ENCODE measurements at places on chromosomes 11 and 22. TPM values are rescaled to one million over a fixed set of nuclear protein-coding genes. Genes with fewer than 3 reads are reported as not detected.

GRCh38 chr11:78801161-78801884 is 226.7 kb upstream of the NARS2 start:
- peak overlapping the region; percentile 73 for H3K27ac ChIP-seq
- no peaks in the 10 kb centered on the region for H3K27me3 ChIP-seq
- no peaks in the 10 kb centered on the region for H3K36me3 ChIP-seq
- DNase-seq, result peak; percentile 86
- H3K4me1 ChIP-seq, result peaks cover 48% of the 10 kb centered on the region
- H3K4me3 ChIP-seq, result no peak overlapping the region

DNA sequence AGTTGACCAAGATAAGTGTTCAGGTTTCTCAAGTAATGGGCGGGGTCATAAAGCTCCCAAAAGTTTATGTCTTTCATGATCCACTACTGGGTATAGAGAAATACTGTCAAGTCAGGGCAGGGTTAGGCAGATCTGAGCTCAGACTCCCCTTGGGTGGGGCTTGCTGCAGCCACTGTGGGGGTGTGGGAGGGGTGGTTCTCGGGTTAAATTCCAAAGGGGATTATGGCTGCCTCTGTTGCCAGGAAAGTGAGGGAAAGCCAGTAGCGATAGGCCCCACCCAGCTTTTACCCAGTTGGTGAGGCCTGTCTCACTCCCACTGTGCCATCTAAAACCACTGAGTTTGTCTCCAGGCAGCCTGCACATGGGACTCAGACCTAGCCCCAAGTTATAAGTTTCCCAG is 37.8 kb downstream of the DLG2 start:
- no peak for DNase-seq
- no peak overlapping the region for H3K4me3 ChIP-seq
- no peaks in the 10 kb centered on the region for H3K4me1 ChIP-seq
- H3K27ac ChIP-seq, result no peak overlapping the region
- no peaks in the 10 kb centered on the region for H3K36me3 ChIP-seq
- no peaks in the 10 kb centered on the region for H3K27me3 ChIP-seq

The CALCA gene
- 0.36 TPM for total RNA-seq

DNA sequence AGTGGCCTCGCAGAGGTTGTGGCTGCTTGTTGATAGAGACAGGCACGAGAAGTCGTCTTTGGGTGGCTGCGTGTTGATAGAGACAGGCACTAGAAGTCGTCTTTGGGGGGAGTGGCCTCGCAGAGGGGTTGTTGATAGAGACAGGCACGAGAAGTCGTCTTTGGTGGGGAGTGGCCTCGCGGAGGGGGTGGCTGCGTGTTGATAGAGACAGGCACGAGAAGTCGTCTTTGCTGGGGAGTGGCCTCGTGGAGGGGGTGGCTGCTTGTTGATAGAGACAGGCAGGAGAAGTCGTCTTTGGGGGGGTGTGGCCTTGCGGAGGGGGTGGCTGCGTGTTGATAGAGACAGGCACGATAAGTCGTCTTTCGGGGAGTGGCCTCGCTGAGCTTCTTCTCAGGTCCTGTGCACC is 328.8 kb downstream of the TBC1D22A start:
- DNase-seq, result no peak
- H3K27me3 ChIP-seq, result no peaks in the 10 kb centered on the region
- H3K4me3 ChIP-seq, result peak overlapping the region; percentile 45
- H3K4me1 ChIP-seq, result peaks cover 19% of the 10 kb centered on the region

GRCh38 chr22:43164636-43165035 is 13.3 kb downstream of the TSPO start:
- peaks cover 44% of the 10 kb centered on the region for H3K36me3 ChIP-seq
- H3K27me3 ChIP-seq, result no peaks in the 10 kb centered on the region
- DNase-seq, result no peak
- no peak overlapping the region for H3K27ac ChIP-seq
- no peaks in the 10 kb centered on the region for H3K4me1 ChIP-seq
- H3K4me3 ChIP-seq, result no peak overlapping the region

- H3K4me1 ChIP-seq, result no peaks in the 10 kb centered on the region
- peak overlapping the region; percentile 82 for H3K4me3 ChIP-seq
- H3K27ac ChIP-seq, result peak overlapping the region; percentile 98
These were observed 40.2 kb downstream of the DIXDC1 start for GRCh38 chr11:111977146-111978027.

DNA sequence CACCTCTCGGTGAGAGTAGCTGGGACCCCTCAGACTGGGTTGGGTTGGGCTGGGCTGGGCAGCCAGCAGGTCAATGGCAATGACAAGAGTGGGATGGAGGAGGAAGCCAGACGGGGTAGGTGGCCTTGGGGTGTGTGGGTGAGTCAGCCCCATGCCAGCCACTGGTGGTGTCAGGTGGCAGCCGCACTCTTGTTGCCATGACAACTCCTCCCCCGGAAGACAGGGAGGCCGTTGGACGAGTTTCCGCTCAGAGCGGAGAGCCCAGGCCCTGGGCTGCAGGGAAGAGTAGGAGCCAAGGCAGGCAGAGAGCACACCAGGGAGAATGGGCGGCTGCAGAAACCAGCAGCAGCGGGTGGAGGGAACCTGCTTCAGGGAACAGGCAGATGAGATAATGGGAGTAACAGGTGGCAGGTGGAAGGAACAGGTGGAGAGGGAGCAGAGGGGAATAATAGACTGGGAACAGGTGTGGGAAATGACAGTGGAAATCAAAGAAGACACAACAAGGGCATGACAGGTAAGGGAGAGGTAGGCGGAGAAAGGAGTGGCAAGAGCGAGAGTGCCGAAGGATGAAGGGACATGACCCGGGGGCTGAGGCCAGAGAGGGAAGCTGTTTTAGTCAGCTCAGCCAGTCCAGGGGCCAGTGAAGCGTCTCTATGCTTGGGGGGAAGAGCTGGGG is 8.7 kb downstream of the SPTBN2 start:
- DNase-seq, result no peak
- H3K36me3 ChIP-seq, result no peaks in the 10 kb centered on the region
- no peak overlapping the region for H3K4me3 ChIP-seq
- H3K27ac ChIP-seq, result no peak overlapping the region
- H3K27me3 ChIP-seq, result no peaks in the 10 kb centered on the region
- H3K4me1 ChIP-seq, result no peaks in the 10 kb centered on the region

The POTEH gene
- total RNA-seq, result not detected

GRCh38 chr22:27251563-27251962 is 550.0 kb downstream of the MN1 start:
- H3K27me3 ChIP-seq, result no peaks in the 10 kb centered on the region
- H3K4me3 ChIP-seq, result no peak overlapping the region
- DNase-seq, result no peak
- H3K4me1 ChIP-seq, result peaks cover 14% of the 10 kb centered on the region
- no peaks in the 10 kb centered on the region for H3K36me3 ChIP-seq

DNA sequence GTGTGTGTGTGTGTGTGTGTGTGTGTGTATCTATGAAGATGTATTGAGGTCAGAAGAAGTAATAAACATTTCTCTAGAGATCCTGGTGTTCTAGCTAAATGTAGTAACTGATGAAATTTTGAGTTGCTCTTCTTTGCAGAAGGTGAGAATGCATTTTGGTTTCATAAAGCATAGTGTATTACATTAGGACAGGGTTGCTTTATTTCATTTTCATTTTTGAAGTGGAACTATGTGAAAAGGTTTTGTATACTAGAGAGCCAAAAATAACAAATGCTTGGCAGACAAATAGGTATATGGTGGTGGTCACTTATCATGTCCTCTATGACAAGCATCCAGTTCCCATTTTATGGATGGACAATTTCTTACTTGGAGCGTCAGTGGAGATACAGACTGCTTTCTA is 99.0 kb downstream of the CASP12 start:
- no peaks in the 10 kb centered on the region for H3K4me1 ChIP-seq
- no peak overlapping the region for H3K27ac ChIP-seq
- DNase-seq, result no peak
- H3K36me3 ChIP-seq, result no peaks in the 10 kb centered on the region
- H3K4me3 ChIP-seq, result no peak overlapping the region

DNA sequence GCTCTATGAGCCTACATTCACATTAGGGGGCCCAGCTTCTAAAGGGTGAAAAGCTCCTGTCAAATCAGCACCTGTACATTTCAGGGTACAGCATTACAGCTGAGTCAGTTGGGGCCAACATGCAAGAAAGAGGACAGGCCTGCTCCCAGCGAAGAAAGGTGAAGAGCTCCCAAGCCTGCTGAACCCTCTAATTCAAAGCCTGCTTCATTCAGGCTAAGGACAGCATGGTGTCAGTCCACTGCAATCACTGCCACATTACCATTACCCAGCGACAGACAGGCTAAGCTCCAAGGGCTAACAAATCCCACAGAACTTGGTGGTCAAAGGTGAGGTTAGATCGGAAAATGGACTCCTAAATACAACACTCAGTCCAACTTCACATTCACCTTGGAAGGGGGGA is 65.4 kb upstream of the CHRM4 start:
- no peaks in the 10 kb centered on the region for H3K4me1 ChIP-seq
- H3K36me3 ChIP-seq, result no peaks in the 10 kb centered on the region
- no peaks in the 10 kb centered on the region for H3K27me3 ChIP-seq

GRCh38 chr11:19844012-19844411 is 131.4 kb downstream of the NAV2 start:
- no peaks in the 10 kb centered on the region for H3K27me3 ChIP-seq
- no peak overlapping the region for H3K4me3 ChIP-seq
- no peak overlapping the region for H3K27ac ChIP-seq

- no peak overlapping the region for H3K4me3 ChIP-seq
- no peaks in the 10 kb centered on the region for H3K27me3 ChIP-seq
- H3K36me3 ChIP-seq, result no peaks in the 10 kb centered on the region
- no peak for DNase-seq
These were observed 2.8 kb upstream of the OAF start for GRCh38 chr11:120208001-120208441.

DNA sequence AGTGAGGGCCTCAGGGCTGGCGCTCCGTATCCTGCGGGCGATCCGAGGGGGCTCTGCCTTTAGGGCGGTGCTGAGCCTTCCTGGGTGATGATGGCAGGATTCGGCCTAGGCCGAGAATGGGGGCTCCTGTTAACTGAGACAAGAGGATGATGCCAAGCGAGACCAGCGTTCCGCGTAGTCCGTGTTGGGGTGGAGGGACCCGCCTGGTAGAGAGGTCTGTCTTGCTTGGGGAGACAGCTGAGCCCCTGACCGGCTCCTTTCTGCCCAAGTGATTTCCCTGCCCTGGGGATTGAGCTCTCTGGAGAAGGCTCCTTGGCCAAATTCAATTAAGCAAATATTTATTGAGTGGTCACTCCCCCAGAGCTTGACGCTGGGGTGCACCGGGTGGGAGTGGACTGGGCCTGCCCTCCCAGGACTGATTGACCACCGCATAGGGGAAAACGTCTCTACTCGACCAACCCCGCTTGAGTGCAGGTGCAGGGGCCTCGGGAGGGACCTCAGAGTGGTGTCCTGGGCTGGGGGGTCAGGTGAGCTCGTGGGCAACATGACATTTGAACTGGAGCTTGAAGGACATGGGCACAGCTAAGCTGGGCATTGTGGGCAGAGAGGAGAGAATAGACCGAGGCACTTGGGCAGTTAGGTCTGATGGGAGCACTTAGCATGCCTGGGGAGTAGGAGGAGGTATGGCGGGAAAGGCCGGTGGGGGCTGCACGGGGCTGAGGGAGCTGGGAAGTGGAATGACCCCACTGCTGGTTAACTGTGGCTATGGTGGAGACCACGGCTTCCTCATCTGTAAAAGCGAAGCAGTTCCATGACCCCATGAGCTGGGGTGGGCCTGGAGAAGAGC is 1.1 kb downstream of the GNAZ start:
- DNase-seq, result peak; percentile 63
- no peaks in the 10 kb centered on the region for H3K36me3 ChIP-seq
- H3K27ac ChIP-seq, result peak overlapping the region; percentile 78
- peaks cover 23% of the 10 kb centered on the region for H3K4me1 ChIP-seq
- no peaks in the 10 kb centered on the region for H3K27me3 ChIP-seq

DNA sequence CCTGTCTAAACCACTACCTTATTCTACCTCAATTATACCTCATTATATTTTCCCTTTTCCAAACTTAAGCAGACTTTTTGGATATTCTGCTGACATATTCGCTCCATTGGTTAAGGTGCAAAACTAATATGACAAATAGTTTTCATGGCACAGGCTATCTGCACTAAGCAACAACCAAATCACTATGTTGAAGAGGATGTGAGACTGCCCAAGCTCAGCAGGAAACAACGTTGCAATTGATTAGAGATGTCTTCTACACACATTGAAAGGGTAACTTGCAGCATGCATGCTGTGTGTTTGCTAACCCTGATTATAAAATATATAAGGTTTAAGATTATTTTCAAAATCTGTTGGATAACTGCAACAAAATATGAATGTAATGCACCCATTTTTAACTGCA is 61.6 kb downstream of the STK33 start:
- no peak overlapping the region for H3K27ac ChIP-seq
- no peak for DNase-seq
- peaks cover 9% of the 10 kb centered on the region for H3K4me1 ChIP-seq
- H3K27me3 ChIP-seq, result no peaks in the 10 kb centered on the region
- H3K4me3 ChIP-seq, result no peak overlapping the region
- no peaks in the 10 kb centered on the region for H3K36me3 ChIP-seq

The SLC17A6 gene
- total RNA-seq, result not detected

The UBQLN3 gene
- 1.2 TPM for total RNA-seq

The SYCE3 gene
- not detected for total RNA-seq

DNA sequence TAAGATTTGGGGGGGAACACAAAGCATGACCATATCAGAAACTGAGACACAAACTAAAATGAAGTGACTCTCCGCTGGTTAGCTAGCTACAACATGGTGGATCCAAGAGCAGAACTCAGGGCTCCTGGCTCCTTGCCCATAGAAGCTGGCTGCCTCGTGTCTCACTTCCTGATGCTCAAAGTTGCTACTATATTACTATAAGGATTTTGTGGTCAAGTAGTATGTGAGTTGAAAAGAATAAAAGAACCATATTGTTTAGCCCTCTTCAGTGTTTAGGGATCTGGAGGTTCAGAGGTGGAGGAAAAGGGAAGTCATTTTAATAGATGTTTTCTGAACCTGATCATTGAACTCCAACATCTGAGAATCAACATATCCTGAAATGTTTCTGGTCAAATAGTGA is 16.9 kb upstream of the SIK2 start:
- no peaks in the 10 kb centered on the region for H3K27me3 ChIP-seq
- no peaks in the 10 kb centered on the region for H3K4me1 ChIP-seq

The MUC5B gene
- not detected for total RNA-seq

DNA sequence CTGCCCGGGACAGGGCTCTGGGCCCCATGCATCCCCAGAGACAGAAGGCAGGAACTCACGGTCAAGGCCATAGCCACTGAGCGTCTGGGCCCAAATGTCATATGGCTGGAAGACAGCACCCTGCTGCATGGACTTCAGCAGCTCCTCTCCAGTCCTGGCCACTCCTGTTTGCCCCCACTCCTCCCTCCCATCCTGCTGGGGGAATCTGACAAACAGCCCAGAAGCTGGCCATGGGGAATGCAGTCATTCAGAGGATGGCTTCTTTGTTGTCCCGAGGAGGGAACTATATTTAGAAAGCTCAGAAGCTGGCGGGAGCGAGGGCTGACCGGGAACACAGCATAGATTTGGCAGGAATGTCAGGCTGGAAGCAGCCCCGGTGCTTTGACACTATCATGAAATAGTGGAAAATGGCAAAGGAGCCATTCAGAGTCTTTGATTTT is 35.0 kb downstream of the DKK3 start:
- no peaks in the 10 kb centered on the region for H3K36me3 ChIP-seq
- H3K27me3 ChIP-seq, result no peaks in the 10 kb centered on the region
- no peak overlapping the region for H3K4me3 ChIP-seq

GRCh38 chr11:134573857-134574256 is 161.8 kb upstream of the B3GAT1 start:
- no peaks in the 10 kb centered on the region for H3K36me3 ChIP-seq
- H3K4me1 ChIP-seq, result no peaks in the 10 kb centered on the region
- H3K4me3 ChIP-seq, result no peak overlapping the region
